Stimulated activated CD4-positive, alpha-beta T cell treated with anti-CD3 and anti-CD28 coated beads, TNF-alpha, amount 100 ng/mL, for 4 hours (primary cell): ENCODE measurements at places on chromosomes 6 and 20.

DNA sequence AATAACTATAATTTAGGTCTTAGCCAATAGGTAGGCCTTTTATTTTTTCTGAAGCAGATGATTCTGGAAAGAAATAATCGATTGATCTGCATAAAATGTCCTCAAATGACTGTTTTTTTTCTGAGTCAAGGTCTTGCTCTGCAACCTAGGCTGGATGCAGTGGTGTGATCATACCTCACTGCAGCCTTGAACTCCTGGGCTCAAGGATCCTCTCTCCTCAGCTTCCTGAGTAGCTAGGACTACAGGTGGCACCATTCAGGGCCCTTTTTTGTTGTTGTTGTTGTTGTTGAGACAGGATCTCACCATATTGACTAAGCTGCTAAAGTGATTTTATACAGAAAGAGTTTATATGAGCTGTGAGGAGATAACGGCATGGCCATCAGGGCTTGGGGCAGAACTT, 18.2 kb downstream of the GLYATL3 start:
- DNase-seq, result no peak

GRCh38 chr6:68975064-68975463, 340.0 kb downstream of the ADGRB3 start:
- no peak for DNase-seq

GRCh38 chr20:25085756-25086495, 4.0 kb upstream of the VSX1 start:
- DNase-seq, result no peak

- DNase-seq, result no peak
Observed at GRCh38 chr6:154378518-154378917, 21.9 kb upstream of the IPCEF1 start.

GRCh38 chr6:155400654-155400965, 55.0 kb downstream of the NOX3 start:
- DNase-seq, result no peak

GRCh38 chr6:89950879-89951391, 56.7 kb downstream of the GJA10 start:
- DNase-seq, result no peak

DNA sequence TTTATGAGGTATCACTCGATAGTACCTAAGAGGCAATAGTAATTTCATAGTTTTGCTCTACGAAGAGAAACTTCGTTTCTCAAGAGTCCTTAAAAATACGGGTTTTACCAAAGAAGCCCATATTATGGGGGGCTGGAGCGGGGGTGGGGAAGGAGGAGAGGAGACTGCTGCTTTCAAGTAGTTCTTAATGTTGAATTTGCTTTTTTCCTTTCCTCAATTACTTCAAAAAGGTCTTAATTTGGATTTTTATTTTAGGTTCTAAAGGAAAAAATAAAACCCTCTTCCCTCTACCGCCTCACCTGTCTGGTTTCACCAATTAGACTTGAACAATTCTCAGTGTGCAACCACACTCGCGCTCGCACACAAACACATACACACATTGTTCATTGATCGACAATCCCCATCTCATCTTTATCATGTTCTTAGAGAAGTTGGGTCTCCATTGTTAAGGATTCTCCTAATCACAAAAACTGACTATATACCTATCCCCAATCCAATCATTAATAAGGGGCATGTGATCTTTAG, 97.2 kb downstream of the HFE start:
- DNase-seq, result no peak

GRCh38 chr6:168934660-168935627, 318.7 kb downstream of the THBS2 start:
- DNase-seq, result no peak
